ENCODE measurements at places on chromosomes 5 and 9. TPM values are rescaled to one million over a fixed set of nuclear protein-coding genes. Genes with fewer than 3 reads are reported as not detected.

The UNC5A gene
- 0.17 TPM for polyA plus RNA-seq

The KLHL3 gene
- polyA plus RNA-seq = 25.4 TPM

The SLC36A2 gene
- 21.0 TPM for polyA plus RNA-seq

The STKLD1 gene
- polyA plus RNA-seq = 4.4 TPM

The SPATA31A3 gene
- not detected for polyA plus RNA-seq

The DRD1 gene
- not detected for polyA plus RNA-seq

All from left kidney (tissue), 8 donors.